ENCODE measurements at places on chromosomes 4 and X.

DNA sequence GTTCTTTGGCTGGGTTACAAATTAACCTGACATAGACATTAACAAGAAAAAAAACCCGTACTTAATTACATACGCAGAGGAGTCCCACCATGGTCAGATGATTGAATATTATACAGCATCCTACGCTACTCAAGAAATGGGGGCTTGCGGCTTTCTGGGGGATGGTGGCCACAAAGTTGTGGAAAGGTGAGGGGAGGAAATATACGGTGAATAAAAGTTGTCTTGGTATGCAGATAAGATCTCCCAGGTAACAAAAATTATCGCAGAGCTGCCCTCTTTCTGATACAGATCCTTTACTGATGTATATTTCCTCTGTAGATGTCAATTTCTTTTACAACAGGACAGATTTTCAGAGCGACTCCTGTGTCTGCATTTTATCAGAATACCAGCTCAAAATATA is 890 bp downstream of the DCAF16 start:
- no peak for DNase-seq

DNA sequence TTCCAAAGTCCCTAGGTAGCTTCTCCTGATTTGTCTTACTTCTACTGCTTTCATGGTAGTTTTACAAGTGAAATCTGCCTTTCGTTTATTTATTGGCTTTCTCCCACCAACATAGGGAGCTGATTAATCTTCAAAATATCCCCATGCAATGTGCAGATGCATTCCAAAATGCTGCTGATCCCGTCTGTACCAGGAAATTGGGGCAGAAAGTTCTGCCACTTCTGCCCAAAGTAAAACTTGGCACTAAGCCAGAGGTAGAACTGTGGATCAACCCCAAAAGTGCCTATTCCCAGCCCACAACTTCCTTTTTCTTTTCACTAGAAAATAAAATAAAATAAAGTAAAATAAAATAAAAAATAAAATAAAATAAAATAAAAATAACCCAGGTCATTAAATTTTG is 47.3 kb upstream of the PPARGC1A start:
- DNase-seq = no peak

DNA sequence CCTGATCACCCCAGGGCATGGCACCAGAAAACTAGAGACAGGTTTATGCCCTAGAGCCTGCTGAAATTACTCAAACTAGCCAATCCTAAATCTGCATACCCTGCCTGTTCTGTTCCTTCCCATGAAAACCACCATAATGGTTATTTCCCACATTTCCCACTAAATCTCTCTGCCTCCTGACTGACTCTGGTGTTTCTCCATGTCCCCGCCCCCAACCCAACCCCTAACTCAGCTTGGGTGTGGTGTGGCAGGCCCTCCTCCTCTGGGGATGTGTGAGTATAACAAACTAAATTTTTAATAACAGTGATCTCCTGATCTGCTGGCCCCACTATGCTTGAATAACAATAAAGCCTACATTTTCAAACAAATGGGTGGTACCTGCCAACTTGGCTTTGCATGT is 35.5 kb upstream of the C4orf54 start:
- DNase-seq = no peak

DNA sequence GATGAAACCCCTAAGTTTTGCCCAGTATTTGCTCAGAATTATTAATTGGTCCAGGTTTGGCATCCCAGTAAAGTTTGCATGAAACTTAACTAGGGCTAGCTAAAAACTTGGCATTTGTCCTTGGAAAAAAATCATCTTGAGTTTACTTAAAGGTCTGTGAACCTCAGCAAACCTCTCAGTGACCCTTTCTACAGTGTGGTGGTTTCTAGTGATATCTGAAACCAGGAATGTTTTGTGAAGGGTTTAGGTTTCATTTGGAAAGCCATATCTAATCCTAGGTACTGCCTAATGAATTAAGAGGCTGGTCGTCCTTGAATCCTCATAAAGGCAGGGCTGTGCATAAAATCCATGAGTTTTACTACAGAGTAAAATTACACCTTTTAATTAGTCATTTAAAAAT is 218.5 kb upstream of the ANKRD50 start:
- DNase-seq = no peak

DNA sequence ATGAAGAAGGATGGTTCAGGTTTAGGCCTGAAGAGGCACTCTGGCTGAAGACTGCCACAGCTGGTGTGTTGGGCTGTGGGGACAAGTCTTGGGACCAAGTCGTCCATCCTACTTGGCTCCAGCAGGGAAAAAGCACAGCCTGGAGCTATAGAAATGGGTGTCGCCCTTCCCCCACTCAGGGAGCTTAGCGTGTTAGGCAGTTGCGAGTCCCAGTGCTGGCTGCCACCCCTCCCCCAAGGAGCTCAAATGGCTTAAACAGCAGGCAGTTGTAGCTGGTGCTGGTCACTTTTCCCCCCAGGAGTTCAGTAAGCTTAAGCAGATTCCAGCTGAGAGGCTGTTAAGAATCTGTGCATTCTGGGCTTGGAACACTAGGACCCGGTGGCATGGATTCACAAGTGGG is 319.5 kb upstream of the POF1B start:
- no peak for DNase-seq

DNA sequence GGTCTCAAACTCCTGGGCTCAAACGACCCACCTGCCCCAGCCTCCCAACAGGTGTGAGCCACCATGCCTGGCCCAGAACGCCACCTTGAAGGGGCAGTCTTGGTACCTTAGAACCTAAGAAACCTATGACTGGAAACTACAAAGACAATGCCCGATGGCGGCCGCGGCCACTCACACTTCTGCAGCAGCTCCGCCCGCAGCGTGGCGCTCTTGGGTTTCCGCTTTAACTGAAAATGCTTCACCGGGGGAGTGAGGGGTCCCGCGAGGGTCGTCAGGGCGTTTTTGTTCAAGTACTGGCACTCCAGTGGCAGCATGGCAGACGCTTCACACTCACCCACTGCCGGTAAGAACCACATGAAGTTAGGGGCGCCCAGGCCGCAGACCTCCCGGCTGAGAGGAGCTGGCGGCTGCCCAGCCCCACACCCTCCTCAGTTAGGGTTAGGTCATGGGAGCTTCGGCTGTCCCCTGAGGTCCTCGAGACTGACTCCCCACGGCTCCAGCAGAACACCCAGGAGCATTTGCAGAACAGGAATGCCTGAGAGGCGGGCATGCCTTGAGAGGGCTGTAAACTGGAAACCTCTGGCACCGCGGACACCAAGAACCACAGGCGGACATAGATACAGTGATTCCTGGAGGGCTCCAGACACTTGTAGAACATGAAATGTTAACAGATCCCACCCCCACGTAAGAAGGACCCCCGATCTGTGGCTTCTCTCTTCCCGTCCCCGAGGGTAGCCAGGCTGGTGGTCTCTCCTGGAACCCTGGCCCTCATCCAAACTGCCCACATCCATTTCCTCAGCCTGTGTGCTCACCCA is 19.0 kb downstream of the NELFA start:
- DNase-seq = no peak

DNA sequence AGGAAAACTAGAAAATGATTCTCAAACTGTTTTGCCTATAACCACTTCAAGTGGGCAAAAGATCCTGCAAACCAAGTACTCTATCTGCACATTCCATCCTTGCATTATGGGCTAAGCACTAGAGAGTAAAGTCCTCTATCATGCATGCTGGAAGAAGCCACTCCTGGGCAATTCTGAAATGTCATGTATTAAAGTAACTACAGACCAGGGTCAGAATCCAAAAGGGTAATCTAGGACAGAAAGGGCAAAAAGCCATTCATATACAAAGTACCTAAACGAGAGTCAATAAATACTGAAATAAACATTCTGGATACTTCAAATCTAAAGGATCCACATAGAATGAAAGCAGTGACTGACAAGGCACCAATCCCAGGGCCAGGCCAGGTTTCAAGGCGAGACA is 1.0 kb downstream of the SNX12 start:
- no peak for DNase-seq

DNA sequence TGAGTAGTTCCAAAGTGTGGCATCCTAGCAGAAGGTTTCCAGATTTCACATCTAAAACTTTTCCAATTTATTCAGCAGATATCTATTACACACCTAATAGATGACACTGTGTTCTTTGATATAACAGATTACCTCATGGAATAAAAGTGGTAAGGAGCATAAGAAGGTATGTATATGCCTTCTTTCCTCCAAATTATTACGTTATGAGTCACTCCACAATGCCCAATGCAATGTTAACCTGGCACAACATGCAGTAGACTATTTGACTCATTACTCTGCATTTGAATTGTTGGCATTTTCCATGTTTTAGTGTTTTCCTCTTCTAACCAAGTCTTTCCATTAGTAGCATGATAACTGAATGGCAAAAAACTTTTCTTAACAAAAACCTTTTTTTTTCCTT is 383.6 kb downstream of the ADGRL3 start:
- DNase-seq = no peak

DNA sequence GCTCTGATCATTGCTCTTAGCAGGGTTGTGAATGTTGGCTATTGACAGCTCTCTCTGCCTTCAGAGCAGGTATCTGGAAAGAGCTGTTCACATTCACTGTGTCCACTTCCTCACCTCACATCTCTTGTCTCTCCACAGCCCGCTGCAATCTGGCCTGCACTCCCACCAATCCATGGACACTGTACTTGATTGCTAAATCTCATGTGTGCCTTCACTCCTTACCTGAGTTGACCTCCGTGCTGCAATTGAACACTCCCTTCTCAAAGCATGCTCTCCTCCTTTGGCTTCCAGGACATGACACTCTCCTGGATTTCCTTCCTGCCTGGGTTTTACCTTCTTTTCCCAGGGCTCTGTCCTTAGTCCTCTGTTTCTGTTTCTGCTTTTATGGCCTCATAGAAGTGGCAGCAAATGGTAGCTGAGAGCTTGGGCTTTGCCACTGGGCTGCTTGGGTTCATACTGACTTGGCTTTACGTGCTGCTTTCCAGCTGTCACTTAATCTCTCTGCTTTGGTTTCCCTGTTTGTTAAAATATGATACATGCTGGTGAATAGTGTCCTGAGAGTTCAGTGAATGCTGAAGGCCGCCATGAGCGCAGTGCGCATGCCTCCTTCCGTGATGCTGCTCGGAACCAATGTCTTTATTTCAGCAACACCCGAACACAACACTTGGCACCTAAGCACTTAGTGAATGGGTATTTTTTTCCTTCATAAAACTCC is 29.5 kb downstream of the DCUN1D4 start:
- DNase-seq = no peak

DNA sequence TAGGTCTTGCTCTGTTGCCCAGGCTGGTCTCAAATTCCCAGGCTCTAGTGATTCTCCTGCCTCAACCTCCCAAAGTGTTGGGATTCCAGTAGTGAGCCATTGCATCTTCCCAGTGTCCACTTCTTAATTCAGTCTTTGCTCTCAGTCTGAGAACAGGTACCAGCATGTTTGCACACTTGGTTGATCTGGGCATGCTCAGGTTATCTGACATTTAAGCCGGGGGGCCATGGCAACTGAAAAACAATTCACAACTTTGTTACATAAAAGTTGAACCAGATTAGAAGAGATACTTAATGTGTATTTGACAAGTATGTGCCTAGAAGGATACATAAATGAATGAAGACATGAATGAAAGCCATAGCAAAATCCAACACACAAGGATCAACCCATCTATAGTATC is 39.0 kb downstream of the FGFBP1 start:
- DNase-seq = no peak

- DNase-seq = no peak
These were observed 2039.9 kb upstream of the TENM3 start for GRCh38 chr4:180203349-180203748.

GRCh38 chr4:102705391-102705935 is 55.3 kb downstream of the MANBA start:
- DNase-seq = no peak

- no peak for DNase-seq
These were observed 91.7 kb downstream of the FHDC1 start for GRCh38 chr4:153027866-153028265.

DNA sequence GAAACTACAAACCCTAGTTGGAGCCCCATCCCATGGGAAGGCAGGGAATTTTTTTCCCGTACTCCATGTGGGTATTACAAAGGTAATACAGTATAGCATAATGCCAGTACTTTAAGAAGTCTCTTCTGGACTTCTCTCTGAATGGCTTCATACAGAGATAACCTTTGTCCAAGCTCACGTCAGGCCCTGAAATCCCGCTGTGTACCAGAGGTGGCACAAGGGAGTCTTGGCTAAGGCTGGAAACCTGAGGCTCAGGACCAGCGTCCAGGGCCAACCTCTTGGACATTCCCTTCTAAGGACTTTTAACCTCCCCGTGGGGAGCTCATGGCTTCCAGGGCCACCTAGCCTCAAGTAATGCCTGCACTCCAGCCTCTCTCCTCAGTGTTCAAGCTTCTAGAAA is 338.9 kb upstream of the FAM241A start:
- no peak for DNase-seq

GRCh38 chrX:40867352-40867751 is 132.0 kb upstream of the MED14 start:
- no peak for DNase-seq

- DNase-seq = no peak
These were observed 140.0 kb downstream of the CHM start for GRCh38 chrX:85907316-85907715.

GRCh38 chr4:30854531-30854930 is 134.4 kb downstream of the PCDH7 start:
- no peak for DNase-seq

GRCh38 chr4:30767147-30767845 is 47.1 kb downstream of the PCDH7 start:
- DNase-seq = no peak

DNA sequence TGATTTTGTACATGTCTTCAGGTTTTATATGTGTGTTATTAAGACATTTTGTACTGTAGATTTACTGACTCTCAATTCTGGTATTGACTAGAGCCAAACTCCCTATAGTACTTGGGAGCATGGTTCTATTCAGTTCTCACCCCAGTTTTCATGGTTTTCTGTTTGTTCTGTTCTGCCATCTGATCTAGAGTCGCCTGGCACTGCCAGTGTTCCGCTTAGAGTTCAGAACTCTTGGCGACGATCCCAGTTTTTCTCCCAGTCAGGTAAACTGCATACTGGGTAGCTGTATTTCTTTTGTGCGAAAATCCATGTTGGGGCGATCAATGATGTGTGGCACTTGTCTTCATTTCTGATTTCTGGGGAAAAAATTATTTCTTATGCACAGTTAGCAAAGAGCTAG is 78.0 kb downstream of the PHOX2B start:
- DNase-seq = no peak

GRCh38 chr4:182643801-182644682 is 273.1 kb downstream of the DCTD start:
- DNase-seq = peak; percentile 78

- DNase-seq = no peak
These were observed 2.7 kb downstream of the USO1 start for GRCh38 chr4:75727073-75727472.

GRCh38 chr4:109015413-109015810 is 252.6 kb upstream of the ETNPPL start:
- DNase-seq = no peak

- DNase-seq = no peak
These were observed 5.4 kb downstream of the SLC25A6 start for GRCh38 chrX:1386338-1387127.

Data from GM04503 (cell line).